ENCODE measurements at places on chromosomes 3 and 15.
A peak's percentile ranks its signal among the peaks of the same experiment; 100 is the strongest.

- no peak for DNase-seq
These were observed 139.3 kb downstream of the SERPINI1 start for GRCh38 chr3:167874671-167875372.

DNA sequence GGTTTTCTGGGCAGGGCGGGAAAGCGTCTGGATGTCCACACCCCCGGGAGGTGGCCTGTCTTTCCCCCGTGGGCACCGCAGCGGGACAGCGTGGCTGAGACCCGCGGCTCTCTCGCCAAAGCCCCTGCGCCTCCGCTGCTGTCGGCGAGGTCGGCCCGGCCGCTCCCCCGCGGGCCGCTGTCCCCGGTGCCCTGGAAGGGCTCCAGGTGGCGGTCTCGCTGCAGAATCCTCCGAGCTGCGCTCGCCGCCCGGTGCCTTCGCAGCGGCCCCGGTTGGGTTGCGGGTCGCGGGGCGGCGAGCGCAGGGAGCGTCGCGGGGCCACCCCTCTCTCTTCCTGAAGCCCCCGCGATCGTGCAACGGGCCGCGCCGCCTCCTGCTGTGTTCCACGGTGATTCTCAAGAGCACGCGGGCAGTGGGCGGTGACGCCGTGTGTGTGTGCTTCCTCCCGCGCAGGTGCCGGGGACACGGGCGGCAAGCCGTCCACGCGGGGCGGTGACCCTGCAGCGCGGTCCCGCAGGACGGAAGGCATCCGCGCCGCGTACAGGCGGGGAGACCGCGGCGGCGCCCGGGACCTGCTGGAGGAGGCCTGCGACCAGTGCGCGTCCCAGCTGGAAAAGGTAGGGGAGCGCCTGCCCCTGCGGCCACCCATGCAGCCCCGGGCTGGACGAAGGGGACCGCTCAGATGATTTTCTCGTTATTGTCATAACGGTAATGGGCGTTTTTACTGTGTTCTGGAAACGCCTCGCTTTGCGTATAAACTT lies 54.4 kb downstream of the LRRK1 start:
- no peak for DNase-seq

GRCh38 chr3:125443923-125444322 lies 68.8 kb upstream of the ZNF148 start:
- no peak for DNase-seq

DNA sequence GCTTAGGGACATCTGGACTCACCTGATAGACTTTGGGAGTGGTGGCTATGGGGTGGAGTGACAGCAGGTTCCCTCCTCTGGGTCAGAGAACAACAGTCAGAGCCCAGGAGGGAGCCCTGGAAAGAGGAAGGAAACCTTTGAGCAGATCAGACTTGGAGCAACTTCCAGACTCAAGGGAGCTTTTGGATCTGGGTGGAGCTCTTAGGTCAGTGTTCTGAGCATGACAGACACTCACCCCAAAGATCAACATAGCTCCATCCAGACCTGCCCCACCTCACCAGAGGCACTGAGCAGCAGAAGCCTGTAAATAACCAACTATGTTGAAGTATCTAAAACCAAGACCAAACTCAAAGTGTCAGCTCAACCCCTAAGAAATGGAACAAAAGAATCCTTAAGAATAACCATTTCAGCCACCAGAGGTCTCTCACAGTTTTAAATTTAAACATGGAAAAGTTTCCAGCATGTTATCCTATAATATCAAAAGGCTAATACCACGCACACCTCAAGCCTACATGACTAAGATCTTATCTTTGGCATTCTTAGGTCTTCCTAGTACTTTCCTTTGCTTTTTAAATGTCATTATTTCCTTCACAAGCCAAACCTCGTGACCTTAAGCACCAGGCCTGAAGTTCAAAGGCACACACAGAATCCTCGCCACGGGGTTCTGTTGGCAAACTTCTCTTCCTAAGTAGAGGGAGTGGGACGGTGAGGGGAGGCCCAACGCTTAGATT lies 56.4 kb downstream of the UMPS start:
- no peak for DNase-seq

DNA sequence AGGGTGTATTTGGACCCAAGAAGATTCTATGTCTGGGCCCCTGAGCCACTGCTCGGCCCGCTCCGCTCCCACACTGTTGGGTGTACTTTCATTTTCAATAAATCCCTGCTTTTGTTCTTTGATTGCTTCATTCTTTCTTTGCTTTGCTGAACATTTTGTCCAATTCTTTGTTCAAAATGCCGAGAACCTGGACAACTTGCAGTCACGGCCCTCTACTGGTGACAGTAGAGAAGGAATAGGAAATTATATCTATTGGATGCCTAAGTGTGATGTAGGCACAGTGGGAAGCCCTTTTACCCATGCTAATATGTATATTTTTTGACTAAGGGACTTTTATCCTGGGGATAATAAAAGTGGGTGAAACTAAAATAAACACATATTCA lies 340.8 kb downstream of the LRRC3B start:
- no peak for DNase-seq

DNA sequence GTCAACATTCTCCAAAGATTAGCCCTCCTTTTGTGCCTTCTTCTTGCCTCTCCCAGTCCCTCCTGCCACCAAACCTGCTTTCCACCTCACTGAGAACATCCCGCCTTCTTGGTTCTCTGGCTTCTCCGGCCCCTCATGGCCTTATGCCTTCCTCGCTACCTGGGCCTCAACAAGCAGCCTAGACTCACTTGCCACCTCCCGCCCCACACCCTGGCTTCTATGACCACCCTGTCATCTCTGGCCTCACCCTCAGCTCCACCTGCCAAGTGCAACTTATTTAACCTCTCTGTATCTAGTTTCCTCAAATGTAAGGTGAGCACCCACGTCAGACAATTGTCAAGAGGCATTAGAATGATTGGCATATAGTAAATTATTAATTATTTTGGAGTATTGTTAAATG lies 68.8 kb upstream of the MEX3B start:
- DNase-seq, result no peak

DNA sequence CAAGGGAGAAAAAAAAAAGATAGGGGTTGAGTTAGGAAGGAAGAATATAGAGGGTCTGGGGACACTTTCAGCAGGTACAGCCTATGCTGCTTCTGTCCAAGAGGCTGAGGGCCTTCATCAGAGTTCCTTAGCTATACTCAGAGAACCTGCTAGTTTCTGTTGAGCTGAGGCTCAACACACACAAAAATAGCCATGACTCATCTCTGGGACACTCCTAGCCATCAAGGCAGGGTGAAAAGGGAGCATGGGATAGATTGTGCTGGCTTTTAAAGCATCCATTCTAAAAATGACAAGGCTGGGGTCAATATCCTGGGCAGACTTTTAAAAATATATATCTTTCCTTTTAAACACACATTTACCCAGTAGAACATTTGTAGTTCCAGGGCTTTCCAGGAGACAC lies 2.8 kb upstream of the RTP2 start:
- DNase-seq, result no peak

DNA sequence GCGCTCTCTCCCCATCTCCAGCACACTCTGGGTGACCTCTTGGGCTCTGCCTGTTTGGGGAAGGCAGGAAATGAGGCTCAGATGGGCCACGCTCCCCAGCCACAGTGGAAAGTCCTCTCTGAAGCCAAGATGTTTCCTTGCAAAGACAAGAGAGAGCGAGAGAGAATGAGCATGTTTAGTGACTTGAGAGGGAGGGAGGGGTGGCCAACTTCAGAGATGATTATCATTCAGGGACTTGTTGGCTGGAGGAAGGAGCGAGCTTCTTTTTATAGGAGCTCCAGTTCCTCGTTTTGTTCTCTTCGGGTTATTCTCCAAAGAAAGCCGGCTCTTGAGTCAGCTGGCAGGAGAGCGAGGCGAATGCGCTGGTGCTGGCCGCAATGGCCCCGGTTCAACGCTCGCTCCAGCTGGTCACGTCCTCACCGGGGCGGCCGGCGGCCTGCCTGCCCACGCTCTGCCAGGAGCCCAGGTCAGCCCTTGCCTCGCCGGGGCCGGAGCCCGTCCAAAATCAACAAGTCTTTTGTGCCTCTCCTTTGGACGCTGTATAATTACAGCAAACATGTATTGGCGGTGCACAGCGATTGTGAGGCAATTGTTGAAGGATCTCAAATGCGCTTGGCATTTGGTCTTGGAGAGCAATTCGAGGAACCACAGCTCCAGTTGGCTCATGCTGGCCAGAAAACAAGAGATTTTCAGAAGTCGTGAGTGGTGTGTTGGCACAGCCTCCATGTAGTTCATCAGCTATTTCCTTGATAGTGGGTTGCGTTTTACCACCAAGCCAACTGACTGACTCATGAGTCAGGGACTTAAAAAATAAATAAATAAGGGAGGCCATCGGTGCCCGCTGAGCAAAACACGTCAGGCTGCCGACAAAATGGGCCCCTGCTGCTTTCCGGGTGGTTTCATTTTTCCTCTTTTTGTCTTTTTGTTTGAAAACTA lies 288.6 kb downstream of the UACA start:
- DNase-seq, result peak; percentile 21

DNA sequence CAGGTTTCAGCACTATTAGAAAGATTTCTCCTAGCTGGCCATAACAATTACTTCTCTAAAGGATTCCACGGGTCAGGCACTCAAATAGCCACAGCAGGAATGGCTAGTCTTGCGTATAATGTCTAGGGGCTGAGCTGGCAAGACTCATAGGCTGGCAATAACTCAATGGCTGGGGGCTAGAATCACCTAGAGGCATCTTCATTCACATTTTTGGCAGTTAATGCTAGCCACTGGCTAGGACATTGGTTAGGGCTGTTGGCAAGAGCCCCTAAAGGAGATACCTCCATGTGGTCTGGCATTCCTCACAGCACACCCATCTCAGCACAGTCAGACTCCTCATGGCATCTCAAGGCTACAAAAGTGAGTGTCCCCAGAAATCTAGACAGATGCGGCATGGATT lies 6.2 kb downstream of the SUSD5 start:
- DNase-seq, result no peak

- DNase-seq, result no peak
These were observed 4.4 kb downstream of the NR2F2 start for GRCh38 chr15:96334705-96335410.

DNA sequence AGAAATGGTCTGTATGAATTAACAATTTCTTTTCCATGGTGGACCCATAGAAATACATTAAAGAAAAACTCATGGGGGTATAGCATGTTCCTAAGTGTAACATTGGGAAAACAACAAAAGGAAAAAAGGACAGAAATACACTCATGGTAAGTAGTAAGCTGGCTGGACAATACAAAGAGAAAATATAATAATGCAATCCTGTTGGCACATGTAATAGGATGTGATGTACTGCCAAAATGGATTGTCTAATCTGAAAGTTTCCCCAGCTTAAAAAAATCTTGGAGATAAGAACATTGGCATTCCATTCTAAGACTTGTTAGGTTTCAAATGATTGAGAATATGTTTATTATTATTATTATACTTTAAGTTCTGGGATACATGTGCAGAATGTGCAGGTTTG lies 128.1 kb downstream of the MBNL1 start:
- no peak for DNase-seq

- no peak for DNase-seq
These were observed 602.6 kb downstream of the PYDC2 start for GRCh38 chr3:192063570-192063969.

- DNase-seq, result no peak
These were observed 102.5 kb downstream of the AKAP13 start for GRCh38 chr15:85482894-85483293.

- DNase-seq, result no peak
These were observed 1.5 kb downstream of the ATP8B4 start for GRCh38 chr15:50117431-50118027.

GRCh38 chr3:99851955-99852354 lies 34.3 kb downstream of the CMSS1 start:
- no peak for DNase-seq

GRCh38 chr3:129793319-129793718 lies 100.2 kb downstream of the TMCC1 start:
- DNase-seq, result no peak

DNA sequence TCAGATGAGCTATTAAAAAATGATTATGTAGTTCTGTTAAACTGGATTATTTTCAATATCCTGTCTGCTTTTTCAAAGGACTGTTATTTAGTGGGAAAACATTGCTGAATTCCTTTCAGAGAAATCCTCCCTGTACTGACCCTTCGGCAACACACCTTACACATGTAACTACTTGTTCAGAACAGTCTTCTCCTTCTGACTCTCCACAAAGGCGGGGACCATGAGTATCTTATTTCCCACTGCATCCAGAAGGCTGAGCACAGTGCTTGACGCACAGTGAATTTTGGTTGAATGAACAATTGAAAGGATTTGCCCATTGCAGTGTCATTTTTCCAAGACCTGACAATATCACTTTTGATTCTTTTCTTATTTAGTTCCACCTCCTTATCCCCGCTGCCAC lies 23.1 kb upstream of the CFAP161 start:
- no peak for DNase-seq

GRCh38 chr3:150036780-150037179 lies 66.1 kb upstream of the PFN2 start:
- DNase-seq, result no peak

GRCh38 chr3:133712017-133712416 lies 34.2 kb upstream of the TF start:
- no peak for DNase-seq

GRCh38 chr3:39519554-39520288 lies 52.2 kb downstream of the MOBP start:
- DNase-seq, result no peak

DNA sequence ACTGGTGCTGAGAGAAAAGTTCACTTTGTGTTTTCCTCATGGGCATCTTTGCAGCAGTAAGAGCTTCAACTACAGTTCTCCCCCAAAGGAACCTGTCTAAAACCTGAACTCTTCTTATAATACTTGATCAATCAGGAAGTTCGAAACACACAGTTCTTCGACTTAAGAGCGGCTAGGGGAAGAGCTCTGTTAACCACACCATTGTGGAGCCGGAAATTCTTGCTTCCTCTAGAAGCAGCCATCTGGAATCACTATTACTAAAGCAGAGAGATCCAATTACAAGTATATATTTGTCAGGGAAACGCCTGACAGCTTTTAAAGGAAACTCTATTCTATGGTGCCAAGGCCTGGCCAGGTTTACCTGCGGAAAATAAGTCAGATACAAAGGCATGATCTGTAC lies 337.3 kb upstream of the CBLB start:
- DNase-seq, result no peak

- DNase-seq, result no peak
These were observed 94.8 kb downstream of the GBE1 start for GRCh38 chr3:81666502-81667121.

GRCh38 chr3:8348076-8348475 lies 153.5 kb upstream of the LMCD1 start:
- DNase-seq, result no peak
